Inflammatory macrophage treated with lipopolysaccharide for 4 hours (primary cell): ENCODE measurements at places on chromosomes 2 and 18.

GRCh38 chr2:145751155-145751554 is 1231.2 kb upstream of the ZEB2 start:
- no peak for DNase-seq

DNA sequence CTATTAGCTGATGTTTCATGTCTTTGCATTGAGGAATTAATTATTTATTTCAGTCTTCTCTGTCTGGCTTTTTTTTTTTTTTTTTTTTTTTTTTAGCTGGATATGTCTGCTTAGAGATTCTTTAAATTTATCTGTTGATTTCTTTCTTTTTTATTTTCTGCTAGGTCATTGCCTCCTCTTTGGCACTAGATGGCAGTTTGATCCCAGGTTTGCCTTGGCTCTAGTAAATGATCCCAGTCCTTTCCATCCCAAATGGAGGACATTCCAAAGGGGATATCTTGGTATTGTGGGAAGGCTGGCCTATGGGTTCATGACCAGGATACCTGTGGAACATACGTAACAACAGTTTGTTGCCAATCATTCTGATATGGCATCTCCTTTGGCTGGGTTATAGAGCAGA is 339.5 kb upstream of the GCFC2 start:
- no peak for DNase-seq

- DNase-seq: no peak
These were observed 32.8 kb upstream of the DAPL1 start for GRCh38 chr2:158762336-158762735.

- no peak for DNase-seq
These were observed 17.0 kb upstream of the TCF7L1 start for GRCh38 chr2:85116207-85116606.

DNA sequence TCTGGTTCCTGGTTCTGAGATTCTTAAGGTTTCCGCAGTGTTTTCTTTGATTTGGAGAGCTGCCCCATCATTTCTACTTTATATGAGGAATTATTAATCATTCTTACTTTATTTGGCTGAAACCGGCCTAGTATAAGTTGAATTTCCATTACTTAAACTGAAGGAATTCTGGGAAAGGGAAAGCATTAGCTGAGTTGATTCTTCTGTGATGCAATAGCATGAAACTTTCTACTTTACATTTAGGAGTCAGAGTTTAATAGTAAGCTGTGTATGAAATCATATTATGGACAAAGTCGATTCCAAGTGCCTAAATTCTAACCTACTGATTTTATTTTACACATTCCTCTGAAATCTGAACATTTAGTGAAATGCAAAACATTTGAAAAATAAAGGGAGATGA is 1269.7 kb upstream of the ZEB2 start:
- DNase-seq: no peak

DNA sequence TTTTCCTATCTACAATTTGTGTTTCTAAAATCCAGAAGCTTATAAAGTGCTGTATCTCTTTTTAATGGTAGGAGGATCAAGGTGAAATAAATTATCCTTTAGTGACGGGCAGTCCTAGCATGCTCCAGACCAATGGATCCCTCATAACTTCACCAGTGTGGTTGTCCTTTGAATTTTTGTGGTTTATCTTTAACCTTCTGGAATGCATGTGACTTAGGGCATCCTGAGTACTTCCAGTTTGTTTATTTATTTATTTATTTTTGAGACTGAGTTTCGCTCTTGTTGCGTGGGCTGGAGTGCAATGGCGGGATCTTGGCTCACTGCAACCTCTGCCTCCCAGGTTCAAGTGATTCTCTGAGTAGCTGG is 40.4 kb downstream of the NUP35 start:
- DNase-seq: no peak

GRCh38 chr18:245282-245847 is 22.5 kb downstream of the THOC1 start:
- DNase-seq: no peak

- no peak for DNase-seq
These were observed 266.6 kb downstream of the TFCP2L1 start for GRCh38 chr2:121018136-121019061.

DNA sequence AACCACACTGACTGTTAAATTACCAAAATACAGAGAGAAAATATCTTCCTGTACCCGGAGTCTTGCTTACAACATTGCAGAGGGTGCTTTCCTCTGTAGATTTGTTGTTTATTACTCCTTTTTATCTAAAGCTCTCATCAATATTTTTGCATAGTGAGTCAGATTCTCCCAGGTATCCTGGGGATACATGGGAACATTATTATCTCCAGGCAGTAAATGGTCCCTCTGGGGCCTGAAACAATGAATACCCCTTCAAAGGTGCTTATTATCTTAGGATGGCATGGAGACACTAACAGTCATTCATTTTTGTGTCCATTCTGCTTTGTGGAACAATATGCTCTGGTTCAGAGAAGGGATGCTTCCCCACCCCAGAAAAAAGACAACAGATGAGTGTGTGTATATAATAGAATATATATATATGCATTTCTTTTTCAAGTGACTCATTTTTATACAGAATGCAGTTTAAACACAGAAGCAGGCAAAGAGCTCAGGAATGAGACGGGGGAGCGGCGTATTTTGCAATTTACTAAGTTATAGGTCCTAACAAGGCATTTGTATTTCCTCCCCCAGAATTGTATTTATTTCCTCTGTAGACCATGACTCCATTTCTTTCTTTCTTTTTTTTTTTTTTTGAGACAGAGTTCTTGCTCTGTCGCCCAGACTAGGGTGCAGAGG is 424.8 kb upstream of the ZEB2 start:
- DNase-seq: no peak

DNA sequence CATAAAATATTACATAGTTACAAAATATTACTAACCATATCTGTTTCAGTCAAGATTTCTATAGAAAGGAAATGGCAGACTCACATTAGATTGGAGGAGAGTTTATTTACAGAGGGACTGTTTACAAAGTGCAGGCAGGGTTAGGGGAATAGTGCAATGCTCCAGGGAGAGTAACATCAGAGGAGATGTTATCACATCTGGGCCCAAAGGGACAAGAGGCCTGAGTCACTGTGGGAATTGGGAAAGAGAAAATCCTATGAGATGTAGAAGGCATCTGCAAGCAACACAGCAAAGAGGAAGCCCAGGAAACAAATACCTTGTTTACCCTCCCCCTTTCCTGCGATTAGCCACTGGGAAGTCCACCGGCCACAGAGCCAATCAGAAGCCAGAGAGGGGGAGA is 227.3 kb upstream of the TANK start:
- no peak for DNase-seq

DNA sequence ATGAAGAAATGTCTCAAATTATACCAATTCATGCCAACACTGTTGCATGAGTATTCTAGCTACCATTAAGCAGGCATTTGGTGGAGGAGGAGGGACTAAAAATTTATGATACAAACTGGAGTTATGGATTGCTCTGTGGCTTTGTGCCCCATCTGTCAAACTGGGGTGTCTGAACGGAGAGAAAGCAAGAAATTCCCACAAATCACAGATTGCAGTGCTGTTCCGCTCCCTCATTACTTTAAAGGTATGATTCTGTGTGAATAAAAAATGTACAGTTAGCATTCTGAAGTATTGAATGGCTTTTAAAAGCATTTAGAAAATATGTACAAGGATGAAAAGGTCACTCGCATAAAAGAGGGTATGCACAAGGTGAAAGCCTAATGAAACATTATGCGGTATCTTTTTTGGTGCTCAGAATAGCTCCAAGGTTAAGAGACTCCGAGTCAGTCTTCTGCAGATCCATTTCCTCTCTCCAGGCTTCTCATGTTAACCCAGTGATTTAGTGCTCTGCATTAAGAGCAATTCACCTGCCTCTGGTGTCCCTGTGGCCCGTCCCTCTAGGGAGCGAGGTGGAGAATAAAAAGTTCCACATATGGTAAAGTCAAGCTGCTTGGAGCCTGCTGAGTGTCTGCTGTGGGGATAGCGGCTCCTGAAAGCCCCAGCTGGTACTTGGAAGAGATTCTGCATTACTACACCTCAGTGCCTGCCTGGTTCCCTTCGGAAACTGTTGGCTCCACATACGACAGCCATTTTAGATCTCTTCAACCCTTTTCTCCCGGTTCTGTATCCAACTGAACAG is 184.2 kb downstream of the ZNF521 start:
- no peak for DNase-seq

DNA sequence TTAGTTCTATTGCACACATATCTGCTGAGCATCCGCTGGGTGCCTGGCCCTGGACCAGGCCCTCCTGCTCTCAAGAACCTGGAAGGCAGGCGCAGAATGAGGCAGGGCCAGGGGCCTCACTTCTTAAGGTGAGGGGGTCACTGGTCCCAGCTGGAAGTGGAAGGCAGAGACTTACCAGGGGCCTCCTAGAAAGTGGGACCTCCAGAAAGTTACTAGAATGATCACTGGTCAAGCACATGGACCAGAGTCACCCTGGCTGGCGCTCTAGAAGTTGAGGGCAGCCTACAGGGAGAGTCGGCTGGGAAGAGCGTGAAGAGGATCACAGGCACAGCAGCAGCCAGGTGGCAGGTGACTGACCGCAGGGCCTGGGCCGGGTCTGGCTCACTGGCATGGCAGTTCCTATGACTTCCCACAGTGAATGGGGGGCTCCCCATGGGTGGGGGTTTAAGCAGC is 26.1 kb upstream of the MAL start:
- no peak for DNase-seq

- no peak for DNase-seq
These were observed 652.0 kb downstream of the PLCL1 start for GRCh38 chr2:198456418-198456817.

DNA sequence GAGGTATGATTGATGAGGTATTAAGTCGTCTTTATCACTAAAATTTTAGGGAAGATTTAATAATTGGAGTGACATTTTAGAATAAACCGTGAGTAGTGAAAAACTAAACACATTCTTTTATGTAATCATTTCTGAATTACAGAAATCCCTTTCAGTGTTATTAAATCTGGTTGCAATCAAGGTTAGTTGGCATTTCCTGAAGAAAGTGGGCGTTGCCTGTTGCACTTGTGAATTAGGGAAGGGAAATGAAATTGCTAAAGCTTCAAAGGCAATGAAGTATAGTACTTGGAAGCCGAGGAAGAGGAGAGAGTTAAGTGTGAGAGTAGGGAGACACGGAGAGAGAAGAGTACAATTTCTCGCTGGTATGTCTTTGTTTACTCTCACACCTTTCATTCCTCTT is 274.5 kb downstream of the SLC8A1 start:
- DNase-seq: peak; percentile 31

GRCh38 chr18:73047688-73048087 is 179.9 kb upstream of the NETO1 start:
- no peak for DNase-seq

GRCh38 chr2:60945341-60945740 is 64.0 kb downstream of the REL start:
- no peak for DNase-seq

DNA sequence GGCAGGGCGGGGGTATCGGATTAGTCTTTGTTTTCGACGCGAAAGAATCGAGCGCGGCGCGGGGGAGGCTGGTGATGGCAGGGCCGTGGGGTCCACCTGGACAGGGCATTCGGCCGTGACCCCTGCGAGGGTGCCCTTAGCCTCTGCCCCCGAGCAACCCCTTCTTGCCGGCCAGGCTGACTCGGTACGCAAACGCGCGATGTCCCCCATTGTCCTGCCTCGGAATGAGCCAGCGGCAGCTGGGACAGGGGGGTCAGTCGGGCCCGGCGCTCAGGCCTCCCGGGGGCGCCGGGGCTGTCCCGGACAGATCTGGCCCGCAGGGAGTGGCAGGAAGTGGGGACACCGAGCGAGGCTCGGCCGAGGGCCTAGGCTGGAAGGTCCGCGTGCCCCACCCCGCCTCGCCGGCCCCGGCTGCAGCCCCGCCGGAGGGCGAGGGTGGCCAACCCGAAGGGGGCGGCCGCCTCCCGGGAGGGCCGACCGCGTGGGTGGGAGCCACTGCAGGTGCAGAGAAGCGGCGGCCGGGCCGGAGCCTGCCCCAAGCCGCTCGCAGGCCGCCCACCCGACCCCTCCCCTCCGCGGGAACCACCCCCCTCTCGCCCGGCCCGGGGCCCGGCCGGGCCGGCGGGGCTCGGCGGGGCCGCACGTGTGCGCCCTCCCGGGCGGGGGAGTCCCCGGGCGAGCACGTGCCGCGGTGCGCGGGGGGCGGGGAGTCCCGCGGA is at the start of gene TET3:
Gene TET3 (plus strand): TSS at position 708 of the 719 bp plus-strand sequence. CDS start 1,494 bp downstream, outside the sequence.
- peak; percentile 55 for DNase-seq

GRCh38 chr18:54396760-54397159 is 39.1 kb downstream of the C18orf54 start:
- DNase-seq: peak; percentile 85
